ENCODE measurements at places on chromosomes 5 and 9. TPM values are rescaled to one million over a fixed set of nuclear protein-coding genes. Genes with fewer than 3 reads are reported as not detected.

Gene PCDHB11
- 0.34 TPM for total RNA-seq

Gene GPR150
- total RNA-seq, result 0.20 TPM

Gene RLN2
- total RNA-seq, result not detected

Gene SGCD
- total RNA-seq, result 3.5 TPM

Gene N4BP3
- 1.4 TPM for total RNA-seq
